ENCODE measurements at places on chromosomes 5 and 9.
A peak's percentile ranks its signal among the peaks of the same experiment; 100 is the strongest.

DNA sequence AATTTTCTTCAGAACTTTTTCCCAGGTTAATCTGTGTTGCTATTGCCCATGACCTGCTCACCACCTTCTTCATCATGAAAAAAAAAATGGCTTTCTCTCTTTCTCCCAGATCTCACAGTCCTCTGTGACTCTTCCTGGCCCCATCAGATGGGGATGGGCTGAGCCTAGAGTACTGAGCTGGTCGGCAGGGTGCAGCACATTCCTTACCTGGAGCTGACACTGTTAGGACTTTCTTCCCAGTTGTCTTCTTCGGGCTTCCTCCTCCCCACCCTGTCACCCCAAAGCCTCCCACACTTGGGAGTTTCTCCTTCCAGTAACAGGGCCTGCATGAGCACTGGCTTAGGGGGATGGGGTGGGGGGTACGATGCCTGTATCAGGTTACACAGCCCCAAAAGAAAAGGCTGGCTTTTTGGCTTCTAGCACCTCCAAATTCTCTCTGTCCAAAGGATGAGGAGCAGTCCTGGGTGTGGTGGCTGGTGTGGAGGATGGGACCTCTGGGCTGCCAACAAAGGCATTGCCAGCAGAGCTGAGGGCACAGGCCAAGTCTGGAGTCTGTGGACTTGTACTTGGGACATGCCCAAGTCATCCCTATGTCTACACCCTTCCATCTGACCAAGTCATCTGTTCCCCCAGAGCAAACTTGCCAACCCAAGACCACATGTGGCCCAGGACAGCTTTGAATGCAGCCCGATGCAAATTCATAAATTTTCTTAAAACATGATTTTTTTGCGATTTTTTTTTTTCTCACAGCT is 68.0 kb upstream of the HSPA9 start:
- H3K36me3 ChIP-seq = no peaks in the 10 kb centered on the region
- no peak for DNase-seq
- H3K4me1 ChIP-seq = no peaks in the 10 kb centered on the region
- no peak overlapping the region for H3K4me3 ChIP-seq
- H3K27me3 ChIP-seq = no peaks in the 10 kb centered on the region
- no peak overlapping the region for H3K27ac ChIP-seq

GRCh38 chr5:57695179-57695578 is 212.6 kb upstream of the ACTBL2 start:
- peak; percentile 81 for DNase-seq
- no peaks in the 10 kb centered on the region for H3K27me3 ChIP-seq
- no peaks in the 10 kb centered on the region for H3K4me1 ChIP-seq
- H3K4me3 ChIP-seq = no peak overlapping the region
- H3K36me3 ChIP-seq = no peaks in the 10 kb centered on the region
- H3K27ac ChIP-seq = no peak overlapping the region

- no peaks in the 10 kb centered on the region for H3K27me3 ChIP-seq
- H3K4me1 ChIP-seq = no peaks in the 10 kb centered on the region
- no peak overlapping the region for H3K27ac ChIP-seq
- no peaks in the 10 kb centered on the region for H3K36me3 ChIP-seq
- DNase-seq = no peak
Measured at GRCh38 chr5:111735583-111736270, 21.3 kb downstream of the NREP start.

- no peak overlapping the region for H3K4me3 ChIP-seq
- no peak overlapping the region for H3K27ac ChIP-seq
- no peaks in the 10 kb centered on the region for H3K27me3 ChIP-seq
- no peak for DNase-seq
- peaks cover 12% of the 10 kb centered on the region for H3K36me3 ChIP-seq
- H3K4me1 ChIP-seq = peaks cover 4% of the 10 kb centered on the region
Measured at GRCh38 chr9:120918931-120919842, 7.4 kb downstream of the TRAF1 start.

GRCh38 chr5:14469551-14470377 is 111.8 kb upstream of the OTULINL start:
- DNase-seq = no peak
- H3K4me3 ChIP-seq = no peak overlapping the region
- H3K27ac ChIP-seq = no peak overlapping the region
- H3K27me3 ChIP-seq = no peaks in the 10 kb centered on the region
- no peaks in the 10 kb centered on the region for H3K36me3 ChIP-seq
- no peaks in the 10 kb centered on the region for H3K4me1 ChIP-seq

DNA sequence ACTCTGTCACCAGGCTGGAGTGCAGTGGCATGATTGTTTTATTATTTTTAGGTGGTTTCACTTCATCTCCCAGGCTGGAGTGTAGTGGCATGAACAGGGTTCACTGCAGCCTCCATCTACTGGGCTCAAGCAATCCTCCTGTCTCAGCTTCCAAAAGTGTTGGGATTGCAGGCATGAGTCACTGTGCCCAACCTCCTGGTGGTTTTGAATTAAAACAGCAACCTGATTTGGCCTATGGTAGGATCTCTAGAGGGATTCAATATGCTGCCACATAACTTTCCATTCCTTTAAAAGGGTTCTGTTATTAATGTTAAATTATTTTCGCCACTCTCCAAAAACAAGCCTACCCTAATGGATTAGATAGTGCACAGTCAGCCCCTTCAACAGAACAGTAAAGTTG is 9.9 kb upstream of the HSPA4 start:
- no peaks in the 10 kb centered on the region for H3K36me3 ChIP-seq
- H3K4me3 ChIP-seq = no peak overlapping the region
- no peak for DNase-seq
- H3K27me3 ChIP-seq = no peaks in the 10 kb centered on the region
